ENCODE measurements at places on chromosomes 12 and 14.

DNA sequence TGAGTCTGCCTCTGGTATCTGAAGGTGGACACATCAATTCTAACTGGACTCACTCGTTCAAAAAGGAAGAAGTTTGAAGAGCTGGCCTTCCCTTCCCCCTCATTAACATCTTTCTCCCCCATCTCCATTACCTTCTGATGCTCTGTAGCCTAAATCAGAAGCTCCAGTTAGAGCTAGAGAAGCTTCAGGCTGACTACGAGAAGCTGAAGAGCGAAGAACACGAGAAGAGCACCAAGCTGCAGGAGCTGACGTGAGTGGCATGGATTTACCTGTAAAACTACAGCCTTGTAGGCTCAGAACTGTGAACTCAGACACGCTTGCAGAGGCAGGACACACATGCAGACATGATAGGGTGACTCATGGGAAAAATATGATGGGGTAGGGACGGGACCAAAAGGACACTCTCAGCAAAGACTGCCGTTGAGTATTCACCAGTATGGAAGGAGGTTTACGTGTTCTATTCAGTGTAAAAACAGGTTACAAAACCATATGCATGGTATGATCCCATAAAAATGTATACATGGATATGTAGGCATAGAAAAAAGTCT, 14.3 kb upstream of the PIP4K2C start:
- DNase-seq, result peak; percentile 23
- no peak overlapping the region for H3K27ac ChIP-seq
- no peaks in the 10 kb centered on the region for H3K36me3 ChIP-seq
- H3K4me3 ChIP-seq, result no peak overlapping the region

- peak overlapping the region; percentile 32 for H3K27ac ChIP-seq
- DNase-seq, result peak; percentile 68
- H3K27me3 ChIP-seq, result no peaks in the 10 kb centered on the region
Measured at GRCh38 chr12:30047516-30048254, 263.9 kb upstream of the TMTC1 start.

DNA sequence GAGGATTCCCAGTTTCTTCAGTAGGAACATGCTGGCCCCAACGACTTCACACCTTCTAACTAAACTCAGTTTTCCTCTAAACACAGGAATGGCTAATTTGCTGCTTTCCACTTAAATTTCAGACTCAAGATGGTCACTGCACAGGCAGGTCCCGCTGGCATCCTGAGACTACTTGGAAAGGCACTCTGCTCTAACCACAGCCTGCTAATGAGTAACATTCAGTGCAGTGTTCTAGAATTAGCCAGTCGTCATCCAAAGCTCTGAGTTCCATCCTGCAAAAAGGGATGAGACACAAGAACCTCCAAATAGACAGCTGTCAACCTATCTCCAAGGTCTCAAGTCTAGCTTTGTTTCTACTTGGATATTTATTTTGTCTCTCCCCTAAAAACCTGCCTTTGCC, 6.0 kb downstream of the CCDC92 start:
- H3K27me3 ChIP-seq, result no peaks in the 10 kb centered on the region
- H3K4me3 ChIP-seq, result no peak overlapping the region
- H3K36me3 ChIP-seq, result no peaks in the 10 kb centered on the region
- DNase-seq, result no peak
- H3K27ac ChIP-seq, result no peak overlapping the region

DNA sequence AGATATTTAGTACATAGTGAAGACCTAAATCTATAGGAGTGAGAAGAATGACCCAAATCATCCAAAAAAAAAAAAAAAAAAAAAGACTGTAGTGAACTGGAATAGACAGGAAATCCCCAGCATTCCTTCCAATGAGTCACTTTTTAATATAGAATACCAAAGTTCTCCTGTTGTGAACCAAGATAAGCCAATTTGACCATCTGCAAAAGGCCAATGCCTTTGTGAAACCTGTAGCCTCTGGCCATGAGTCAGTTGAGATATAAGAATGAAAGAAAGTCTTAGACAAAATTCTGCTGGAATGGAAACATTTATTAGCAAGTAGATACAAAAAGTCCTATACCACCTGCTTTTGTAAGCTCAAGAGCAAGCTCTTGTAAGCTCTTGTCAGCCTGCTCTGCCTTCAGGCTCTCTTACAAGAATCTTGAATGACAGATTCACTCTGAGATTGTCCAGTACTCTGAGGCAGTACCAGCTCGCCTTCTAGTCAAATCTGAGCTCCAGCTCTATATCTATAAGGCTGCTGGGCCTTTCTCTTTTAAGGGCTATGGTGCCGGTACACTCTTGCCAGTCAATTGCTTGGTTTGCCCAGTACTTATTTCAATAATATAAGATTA, 243.0 kb upstream of the TMTC1 start:
- H3K36me3 ChIP-seq, result no peaks in the 10 kb centered on the region
- peaks cover 26% of the 10 kb centered on the region for H3K4me1 ChIP-seq

GRCh38 chr12:56628671-56629458, 1.3 kb downstream of the BAZ2A start:
- H3K36me3 ChIP-seq, result peaks cover 44% of the 10 kb centered on the region
- H3K4me1 ChIP-seq, result peaks cover 33% of the 10 kb centered on the region
- no peaks in the 10 kb centered on the region for H3K27me3 ChIP-seq
- peak overlapping the region; percentile 11 for H3K27ac ChIP-seq
- peak; percentile 52 for DNase-seq
- peak overlapping the region; percentile 71 for H3K4me3 ChIP-seq

Data from MCF 10A (cell line).